Activated T-cell treated with anti-CD3 and anti-CD28 coated beads, Interleukin-2, amount 50 U/mL, for 1 hour (primary cell): ENCODE measurements at places on chromosomes 4 and X.

DNA sequence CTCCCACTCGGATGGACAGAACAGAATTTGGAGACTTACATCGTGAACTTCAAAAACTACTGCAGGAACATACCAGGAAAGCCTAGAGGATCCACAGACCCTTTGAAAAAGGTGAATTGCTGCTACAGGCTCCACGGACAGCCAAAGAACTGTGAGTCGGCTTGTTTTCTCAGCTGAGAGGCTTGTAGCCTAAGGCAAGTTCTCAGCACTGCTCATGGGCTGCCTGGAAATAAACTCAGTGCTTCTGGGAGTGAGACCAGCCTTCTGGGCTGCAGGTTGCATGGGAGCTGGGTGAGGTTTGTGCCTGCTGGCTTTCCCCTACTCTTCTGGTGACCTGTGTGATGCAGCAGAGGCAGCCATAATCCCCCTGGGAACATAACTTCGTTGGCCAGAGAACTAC lies 1397.6 kb downstream of the FAM133A start:
- DNase-seq, result no peak

DNA sequence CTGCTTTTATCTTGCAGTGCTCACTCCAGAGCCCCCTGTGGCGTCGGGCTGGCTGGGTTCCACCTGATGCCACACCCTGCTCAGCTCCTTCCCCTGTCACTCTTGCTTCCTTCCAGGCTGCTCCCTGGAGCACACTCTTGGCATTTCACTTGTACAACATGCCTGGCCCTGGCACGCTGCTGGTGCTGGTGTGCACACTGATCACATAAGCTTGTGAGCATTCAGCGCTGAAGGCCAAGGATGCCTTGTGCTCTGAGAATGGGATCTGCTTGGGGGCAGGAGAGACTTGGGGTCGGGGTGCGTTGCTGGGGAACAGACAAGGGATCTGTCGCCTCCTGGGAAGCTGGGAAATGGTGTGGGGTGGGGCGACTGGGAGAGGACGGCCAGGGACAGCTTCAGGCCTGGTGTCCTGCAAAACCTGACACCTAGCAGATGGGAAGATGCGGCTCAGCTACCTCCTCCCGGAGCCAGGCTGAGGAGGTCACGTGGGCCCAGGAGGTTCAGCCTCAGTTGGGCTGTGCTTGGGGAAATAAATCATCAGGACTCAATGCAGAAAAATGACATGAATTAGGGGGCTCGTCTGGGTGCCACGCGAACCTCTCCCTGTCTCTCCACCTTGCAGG lies 108.5 kb downstream of the PHKA2 start:
- no peak for DNase-seq

- no peak for DNase-seq
Observed at GRCh38 chr4:26871611-26872010, 11.0 kb downstream of the STIM2 start.

- DNase-seq, result no peak
Observed at GRCh38 chr4:94944726-94945125, 187.0 kb downstream of the BMPR1B start.

GRCh38 chr4:125115476-125115875 lies 199.3 kb upstream of the FAT4 start:
- DNase-seq, result no peak

DNA sequence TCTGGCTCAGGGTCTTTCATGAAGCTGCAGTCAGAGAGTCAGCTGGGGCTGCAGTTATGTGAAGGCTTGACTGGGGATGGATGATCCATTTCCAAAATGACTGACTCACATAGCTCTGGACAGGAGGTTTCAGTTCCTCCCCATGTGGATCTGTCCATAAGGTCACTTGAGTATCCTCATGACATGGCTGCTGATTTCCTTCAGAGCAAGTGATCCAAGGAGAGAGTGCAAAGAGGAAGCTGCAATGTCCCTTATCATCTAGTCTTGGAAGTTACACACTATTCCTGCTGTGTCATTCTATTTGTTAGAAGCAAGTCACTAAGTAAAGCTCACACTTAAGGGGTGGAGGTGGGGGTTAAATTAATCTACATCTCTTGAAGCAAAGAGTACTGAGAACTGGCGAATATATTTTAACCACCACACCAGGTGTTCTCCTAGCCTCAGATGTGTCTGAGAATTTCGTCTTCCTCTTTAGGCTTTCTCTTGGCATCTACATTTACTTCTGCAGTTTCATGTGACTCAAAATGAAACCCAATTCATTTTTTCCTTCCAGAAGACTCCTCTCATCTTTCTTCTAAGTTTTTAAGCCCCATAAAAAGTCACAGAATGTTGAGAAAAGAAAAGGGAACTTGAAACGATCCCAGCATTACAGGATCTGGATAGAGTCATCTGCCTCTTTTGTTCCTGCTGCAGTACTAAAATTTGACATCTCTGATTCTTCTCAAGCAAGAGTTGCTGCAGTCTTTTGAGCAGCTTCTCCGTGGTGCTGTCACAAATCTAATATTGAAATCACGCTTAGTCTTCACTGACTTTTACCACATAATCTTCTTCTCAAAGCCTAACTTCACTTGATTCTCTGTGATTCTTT lies 3.8 kb upstream of the GRPR start:
- DNase-seq, result no peak

DNA sequence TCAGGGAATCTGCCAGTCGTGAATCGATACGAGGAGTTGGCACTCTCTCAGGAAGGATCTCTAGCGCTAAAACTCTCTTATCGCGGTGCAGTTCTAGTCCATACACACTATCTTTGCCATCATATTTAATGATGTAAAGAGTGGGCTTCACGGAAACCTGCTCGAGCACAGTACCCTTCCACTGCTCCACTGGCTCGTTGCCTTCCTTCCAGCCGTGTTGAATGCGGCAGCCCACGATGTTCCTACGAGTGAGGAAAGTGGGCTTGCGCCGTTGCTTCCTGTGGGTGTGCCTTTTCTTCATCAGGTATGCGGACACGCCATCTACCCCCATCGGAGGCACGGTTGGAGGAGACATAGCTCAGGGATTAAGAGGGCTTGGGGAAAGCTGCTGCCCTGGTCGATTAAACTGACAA lies 661 bp downstream of the SPIN4 start:
- DNase-seq, result peak; percentile 20

DNA sequence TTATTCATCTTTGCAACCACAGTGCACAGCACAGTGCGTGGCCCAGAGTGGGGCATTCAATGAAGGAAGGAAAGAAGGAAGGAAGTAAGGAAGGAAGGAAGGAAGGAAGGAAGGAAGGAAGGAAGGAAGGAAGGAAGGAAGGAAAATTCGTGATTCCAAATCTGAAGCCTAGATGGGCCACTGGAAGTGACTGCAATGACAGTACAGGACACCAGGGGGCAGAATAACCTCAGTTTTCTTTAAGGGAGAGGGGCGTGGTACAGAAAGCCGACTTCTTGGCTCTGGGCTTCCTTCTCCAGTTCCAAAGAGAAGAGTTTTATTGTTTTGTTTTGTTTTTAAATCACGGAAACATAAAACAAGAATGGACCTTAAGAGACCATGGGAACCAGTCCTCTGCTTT lies 47.8 kb downstream of the APLN start:
- peak; percentile 40 for DNase-seq

GRCh38 chr4:176340871-176341685 lies 21.3 kb downstream of the SPCS3 start:
- no peak for DNase-seq

DNA sequence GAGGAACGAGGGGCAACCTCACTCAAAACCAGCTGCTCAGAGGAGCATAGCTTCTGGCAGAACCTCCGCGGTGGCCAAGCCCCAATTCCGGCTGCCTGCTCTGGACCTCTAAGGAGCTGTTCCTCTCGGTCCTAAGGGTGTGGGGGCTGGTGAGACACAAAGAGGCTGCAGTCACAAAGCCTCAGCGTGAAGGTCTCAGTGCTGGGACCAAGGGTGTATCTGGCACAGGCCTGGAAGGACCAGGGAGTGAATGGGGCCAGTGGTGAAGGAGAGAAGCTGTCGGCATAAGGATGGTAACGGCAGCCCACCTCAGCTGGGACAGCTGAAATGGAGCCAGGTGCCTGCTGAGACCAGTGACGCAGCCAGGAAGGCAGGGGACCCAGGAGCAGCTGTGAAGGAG lies 5.3 kb downstream of the PDE6B start:
- no peak for DNase-seq

DNA sequence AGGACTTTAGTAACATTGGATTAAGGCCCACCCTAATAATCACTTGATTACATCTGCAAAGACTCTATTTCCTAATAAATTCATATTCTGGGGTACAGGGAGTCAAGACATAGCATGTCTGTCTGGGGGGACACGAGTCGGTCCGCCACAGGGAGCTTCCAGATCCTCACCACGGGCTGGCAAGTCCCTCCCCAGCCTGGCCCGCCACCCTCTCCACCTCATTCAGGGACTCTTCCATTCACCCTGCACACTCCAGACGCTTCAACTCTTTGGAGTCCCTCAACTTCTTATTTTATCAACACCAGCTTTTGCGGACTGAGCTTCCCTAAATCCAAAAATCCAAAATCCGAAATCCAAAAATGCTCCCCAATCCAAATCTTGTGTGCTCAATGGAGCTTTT lies 71.2 kb downstream of the DCTD start:
- DNase-seq, result no peak

DNA sequence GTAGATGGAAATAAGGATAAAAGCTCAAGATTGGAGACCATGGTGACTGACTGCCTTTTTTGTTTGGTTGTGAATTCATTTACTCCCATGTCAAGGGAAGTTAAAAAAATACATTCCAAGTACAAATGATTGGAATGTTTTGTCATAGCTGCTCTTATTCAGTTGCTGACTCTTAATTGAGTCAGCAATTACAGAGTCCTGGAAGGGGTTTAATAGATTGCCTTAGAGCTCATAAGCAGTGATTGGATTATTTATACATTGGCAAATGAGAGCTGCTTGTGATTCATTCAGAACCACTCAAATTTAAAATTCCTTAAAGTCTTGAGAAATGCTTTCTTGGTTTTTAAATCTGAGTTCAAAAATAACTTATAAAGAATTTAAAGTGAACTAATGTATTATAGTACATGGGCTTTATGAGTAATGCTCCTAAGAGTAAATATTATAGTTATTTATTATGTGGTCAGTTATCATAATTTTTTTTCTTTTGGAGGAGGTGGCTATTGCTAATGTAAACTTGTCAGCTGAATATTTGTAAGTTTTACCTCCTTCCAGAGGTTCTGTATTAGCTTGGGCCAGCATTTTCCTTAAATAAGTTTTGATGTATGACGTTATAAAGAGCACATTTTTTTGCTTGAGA lies 13.6 kb downstream of the JADE1 start:
- DNase-seq, result no peak

DNA sequence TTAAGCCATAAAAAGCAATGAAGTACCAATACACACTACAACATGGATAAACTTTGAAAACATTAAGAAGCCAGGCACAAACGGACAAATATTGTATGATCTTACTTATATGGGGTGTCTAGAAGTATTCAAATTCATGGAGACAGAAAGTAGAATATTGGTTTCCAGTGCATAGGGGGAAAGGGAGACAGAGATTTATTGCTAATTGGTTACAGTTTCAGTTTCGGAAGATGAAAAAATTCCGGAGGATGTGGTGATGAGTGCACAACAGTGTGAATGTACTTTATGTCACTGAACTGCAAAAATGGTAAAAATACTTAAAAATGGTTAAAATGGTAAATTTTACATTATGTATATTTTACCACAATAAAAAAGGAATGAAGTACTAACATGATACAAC lies 5.1 kb upstream of the PRDX4 start:
- DNase-seq, result no peak

GRCh38 chr4:82284475-82284857 lies 89.3 kb downstream of the HNRNPD start:
- no peak for DNase-seq

DNA sequence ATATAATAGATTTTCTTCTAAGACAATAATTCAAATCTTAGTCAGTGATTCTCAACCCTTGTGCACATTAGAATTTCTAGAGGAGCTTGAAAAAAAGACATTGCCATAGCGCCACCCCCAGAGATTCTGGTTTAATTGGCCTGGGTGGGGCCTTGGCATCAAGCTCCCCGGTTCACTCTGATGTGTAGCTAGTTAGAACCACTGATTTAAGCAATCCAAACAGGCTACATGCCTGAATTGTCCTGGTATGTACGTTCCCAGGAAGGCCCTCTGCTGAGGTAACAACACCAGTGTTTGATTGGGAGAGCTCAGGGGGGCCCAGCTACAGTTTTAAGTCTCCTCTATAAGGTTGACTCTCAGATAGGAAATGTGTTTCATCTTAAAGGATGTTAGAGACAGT lies 1.3 kb upstream of the ATP10D start:
- DNase-seq, result no peak

DNA sequence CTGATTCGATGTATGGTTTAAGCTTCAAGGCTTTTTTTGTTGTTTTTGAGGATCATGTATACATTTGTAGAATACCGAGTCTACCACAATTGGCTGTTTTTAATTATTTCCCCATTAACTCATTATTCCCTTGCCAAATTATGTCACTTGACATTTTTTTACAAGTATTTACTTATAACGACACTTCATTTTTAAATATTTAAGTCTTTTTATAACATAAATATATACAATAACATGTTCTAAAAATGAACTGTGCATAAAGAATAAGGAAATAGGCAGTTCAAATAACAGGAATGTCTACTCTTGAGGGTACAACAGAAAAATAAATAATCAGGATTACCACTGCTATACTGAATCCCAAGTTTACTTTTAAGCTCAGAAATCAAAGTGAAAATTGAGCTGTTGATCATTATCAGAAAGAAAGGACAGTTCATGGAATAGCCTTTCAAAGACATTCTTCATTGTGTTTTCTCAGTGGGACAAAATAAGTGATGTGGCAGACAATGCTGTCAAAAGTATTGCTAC lies 627.5 kb downstream of the PCDH19 start:
- DNase-seq, result no peak

- no peak for DNase-seq
Observed at GRCh38 chrX:102835504-102836146, 101.4 kb upstream of the RAB40AL start.

- no peak for DNase-seq
Observed at GRCh38 chr4:32909736-32910135, 2189.6 kb downstream of the PCDH7 start.

- no peak for DNase-seq
Observed at GRCh38 chrX:7603387-7603786, 239.6 kb upstream of the VCX start.

DNA sequence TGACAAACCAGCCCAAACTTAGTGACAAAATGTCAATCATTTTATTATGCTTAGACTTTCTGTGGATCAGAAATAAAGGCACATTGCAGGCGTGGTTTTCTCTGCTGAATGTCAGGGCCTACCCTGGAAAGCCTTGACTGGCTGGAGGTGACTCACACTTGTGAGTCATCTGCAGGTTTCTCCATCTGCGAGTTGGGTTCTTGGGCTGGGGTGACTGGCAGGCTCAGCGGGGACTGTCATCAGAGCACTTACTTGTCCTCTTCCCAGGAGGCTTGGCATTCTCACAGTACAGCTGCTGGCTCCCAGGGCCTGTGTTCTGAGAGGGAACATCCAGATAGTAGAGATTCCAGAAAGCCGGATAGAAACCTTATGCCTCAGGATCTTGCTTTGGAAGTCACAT lies 153.8 kb upstream of the AGA start:
- DNase-seq, result no peak

- DNase-seq, result no peak
Observed at GRCh38 chrX:85052636-85053343, 49.1 kb downstream of the APOOL start.

GRCh38 chr4:122865425-122865824 lies 38.8 kb downstream of the FGF2 start:
- DNase-seq, result no peak
